T-helper 1 cell (primary cell): ENCODE measurements at places on chromosomes 6 and 20.
A peak's percentile ranks its signal among the peaks of the same experiment; 100 is the strongest.

- DNase-seq: no peak
Observed at GRCh38 chr6:20769631-20770030, 235.4 kb downstream of the CDKAL1 start.

- peak; percentile 51 for DNase-seq
Observed at GRCh38 chr20:62652041-62652893, 10.0 kb downstream of the SLCO4A1 start.

- DNase-seq: no peak
Observed at GRCh38 chr6:129632172-129632613, 77.8 kb downstream of the ARHGAP18 start.

GRCh38 chr6:46549155-46549554, 57.9 kb upstream of the RCAN2 start:
- no peak for DNase-seq

GRCh38 chr6:34414999-34415858, 10.6 kb downstream of the RPS10 start:
- peak; percentile 48 for DNase-seq

- DNase-seq: no peak
Observed at GRCh38 chr6:13277231-13277630, 51.1 kb downstream of the TBC1D7 start.

- no peak for DNase-seq
Observed at GRCh38 chr20:23205611-23206041, 119.5 kb upstream of the CD93 start.

- DNase-seq: no peak
Observed at GRCh38 chr6:23089981-23090380, 520.6 kb downstream of the HDGFL1 start.

GRCh38 chr6:36361071-36361470, 24.4 kb upstream of the BNIP5 start:
- DNase-seq: no peak

DNA sequence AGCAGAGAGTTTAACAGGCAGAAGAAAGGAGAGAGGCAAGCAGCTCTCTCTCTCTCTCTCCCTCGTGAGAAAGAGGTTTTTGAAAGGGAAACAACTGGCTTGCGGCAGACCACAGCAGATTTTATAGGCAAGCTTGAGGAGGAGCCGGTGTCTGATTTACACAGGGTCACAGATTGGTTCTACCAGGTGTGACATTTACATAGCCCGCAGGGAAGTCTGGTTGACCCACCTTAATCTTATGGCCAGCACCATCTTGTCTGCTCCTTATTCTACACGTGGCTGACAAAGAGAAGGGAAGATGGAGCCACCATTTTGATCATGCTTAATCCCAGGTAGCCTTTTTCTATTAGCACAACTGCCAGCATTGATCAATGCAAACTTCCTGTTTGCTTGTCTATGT, 65.4 kb downstream of the OR2J2 start:
- DNase-seq: no peak

GRCh38 chr6:169162752-169163407, 90.8 kb downstream of the THBS2 start:
- no peak for DNase-seq

DNA sequence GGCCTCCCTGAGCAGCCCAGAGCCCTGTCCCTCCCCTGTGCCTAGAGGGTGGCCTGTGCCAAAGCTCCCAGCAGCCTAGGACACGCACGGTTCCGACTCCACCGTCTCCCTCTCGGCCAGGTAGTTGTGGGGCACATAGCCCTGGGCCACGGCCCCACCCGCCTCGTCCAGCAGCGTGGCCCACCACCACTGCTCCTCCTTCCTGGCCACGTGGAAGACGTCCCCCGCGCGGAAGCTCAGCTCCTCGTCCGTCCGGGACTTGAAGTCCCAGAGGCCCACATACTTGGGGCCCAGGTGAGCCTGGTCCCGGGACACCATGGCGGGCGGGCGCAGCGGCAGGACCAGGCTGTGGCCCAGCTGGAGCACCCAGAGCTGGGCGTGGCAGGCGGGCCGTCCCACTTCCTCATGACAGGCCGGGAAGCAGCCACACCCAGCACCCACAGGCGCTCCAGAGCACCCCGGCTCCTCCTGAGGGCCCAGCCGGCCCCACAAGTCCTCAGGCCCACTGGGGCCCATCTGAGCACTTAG, at the start of gene PTK6:
Gene PTK6, minus strand, starts transcription at position 380 of the 528 bp plus-strand sequence. Its CDS starts 62 bp downstream, at position 318.
- peak; percentile 9 for DNase-seq

DNA sequence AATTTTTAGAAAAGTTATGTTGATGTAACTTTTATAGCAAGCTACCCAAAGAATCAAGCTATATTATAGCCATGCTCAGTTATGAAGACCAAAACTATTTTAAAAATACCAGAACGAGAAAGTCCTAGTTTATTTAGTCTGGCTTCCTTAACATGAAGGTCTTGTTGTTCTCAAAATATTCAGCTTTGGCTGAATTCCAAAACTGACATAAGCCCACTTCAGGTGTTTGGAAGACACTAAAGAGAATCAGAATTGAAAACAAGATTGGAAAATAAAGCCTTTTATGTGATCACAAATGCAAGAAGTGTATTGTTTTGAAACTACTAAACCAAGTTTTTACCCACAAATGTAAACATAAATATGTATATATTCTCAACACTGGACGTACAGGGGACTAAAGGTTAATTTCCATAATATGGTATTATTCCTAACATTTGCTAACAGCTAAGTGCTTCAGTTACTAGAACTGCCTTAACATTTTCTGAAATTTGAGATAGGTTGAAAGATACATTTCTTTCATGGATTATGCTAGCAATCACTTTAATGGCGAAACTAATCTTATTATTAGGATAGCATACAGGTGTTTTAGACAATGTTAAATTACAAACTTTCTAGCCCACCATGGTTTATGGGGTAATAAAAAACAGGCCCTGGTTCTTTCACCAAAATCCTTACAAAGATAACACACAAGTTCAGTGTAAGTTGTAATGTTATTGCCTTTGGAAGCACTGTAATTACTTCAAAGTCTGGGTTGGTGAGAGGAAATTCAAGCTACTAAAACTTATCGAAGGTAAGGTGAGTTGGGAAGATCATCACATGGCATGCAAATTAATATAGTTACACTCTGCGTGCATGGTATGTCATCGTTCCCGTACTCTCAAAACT, 1.6 kb downstream of the MAP3K5 start:
- DNase-seq: no peak

DNA sequence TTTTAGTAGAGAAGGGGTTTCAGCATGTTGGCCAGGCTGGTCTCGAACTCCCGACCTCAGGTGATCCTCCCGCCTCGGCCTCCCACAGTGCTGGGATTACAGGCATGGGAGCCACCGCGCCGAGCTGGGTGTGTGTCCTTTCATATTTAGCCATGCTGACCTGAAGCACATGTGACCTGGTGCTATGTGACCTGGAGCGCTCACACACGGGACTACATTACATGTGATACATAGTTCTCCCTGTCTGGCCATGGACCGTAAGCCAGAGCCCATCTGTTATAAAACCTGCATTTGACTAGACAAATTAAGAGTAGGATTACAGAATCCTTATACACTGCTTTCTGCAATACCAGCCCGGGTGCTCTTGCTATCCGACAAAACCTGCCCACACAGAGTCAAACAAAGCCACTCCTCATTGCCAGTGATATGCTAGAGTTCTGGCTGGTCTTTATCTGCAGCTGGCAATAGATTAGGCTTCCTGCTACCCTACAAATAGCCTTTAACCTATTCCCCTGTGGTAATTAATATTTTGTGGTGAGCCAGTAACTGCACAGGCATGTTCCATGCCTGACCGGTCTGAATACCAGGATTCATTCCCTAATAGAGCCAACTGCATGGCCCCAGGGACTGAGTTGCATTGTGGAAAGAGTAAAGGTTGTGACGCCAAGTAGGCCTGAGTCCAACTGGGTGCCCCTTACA, 26.3 kb upstream of the FAM50B start:
- DNase-seq: no peak

DNA sequence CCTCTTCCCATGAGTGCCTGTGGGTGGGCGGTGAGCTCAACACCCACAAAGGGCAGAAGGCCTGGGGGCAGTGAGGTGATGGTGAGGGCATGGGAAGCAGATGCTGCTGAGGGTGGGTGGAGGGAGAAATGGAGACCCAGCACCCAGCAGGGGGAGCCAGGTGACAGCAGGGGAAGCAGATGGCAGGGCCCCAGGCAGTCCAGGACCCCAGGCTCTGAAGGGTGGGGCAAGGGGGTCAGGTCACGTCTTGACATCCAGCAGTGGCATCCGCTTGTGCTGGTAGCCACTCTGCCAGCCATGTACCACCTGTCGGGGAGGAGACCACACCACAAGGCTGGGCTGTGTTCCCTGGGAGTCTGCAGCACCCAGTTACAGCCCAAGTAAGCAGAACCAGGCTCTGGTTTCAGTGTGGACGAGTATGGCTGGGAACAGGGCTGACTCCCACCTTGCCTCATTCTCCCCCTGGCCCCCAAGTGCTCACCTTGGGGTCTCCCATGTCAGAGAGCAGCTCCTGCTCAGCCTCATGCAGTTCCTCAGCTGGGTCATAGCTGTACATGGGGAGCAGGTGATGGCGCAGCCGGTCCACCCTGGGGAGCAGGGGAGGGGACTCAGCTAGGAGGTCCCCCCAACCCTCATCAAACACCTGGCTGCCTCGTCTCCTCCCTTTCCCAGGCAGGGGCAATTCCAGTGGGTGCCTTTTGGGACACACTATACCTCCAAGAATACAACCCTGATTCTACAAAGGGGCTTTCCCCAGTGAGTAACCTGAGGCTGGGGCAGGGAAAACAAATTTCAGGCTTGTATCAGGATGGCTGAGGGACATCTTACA, 2.0 kb downstream of the SMIM29 start:
- DNase-seq: peak; percentile 41

- no peak for DNase-seq
Observed at GRCh38 chr6:142026471-142026870, 106.3 kb upstream of the GJE1 start.

- DNase-seq: peak; percentile 51
Observed at GRCh38 chr6:13873288-13874190, 51.2 kb upstream of the RNF182 start.

DNA sequence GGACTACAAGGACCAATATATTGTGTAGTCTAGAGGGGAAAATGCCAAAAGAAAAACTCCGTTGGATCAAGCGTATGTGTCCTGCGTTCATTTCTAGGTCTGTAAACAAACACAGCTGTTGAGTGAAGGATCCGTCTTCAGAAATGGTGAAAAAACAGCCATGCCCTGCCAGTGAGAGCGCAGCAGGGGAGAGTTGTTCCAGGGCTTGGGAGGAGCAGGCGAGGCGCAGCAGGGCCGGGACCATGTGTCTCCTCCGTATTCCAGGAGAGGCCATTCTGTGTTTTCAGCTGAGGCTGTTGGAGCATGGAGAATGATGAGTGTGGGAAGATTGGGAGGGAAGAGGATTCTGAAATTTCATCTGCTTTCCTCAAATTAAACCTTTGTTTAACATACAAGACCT, 38.0 kb downstream of the BMP6 start:
- DNase-seq: no peak

GRCh38 chr20:57653910-57654309, 33.7 kb upstream of the ZBP1 start:
- DNase-seq: no peak

- no peak for DNase-seq
Observed at GRCh38 chr6:33975661-33976436, 170.0 kb downstream of the GRM4 start.

- no peak for DNase-seq
Observed at GRCh38 chr20:1769491-1769890, 111.9 kb upstream of the SIRPG start.

GRCh38 chr6:90271831-90272230, 24.8 kb downstream of the BACH2 start:
- DNase-seq: no peak

GRCh38 chr6:122048570-122048969, 350.9 kb upstream of the HSF2 start:
- DNase-seq: no peak
